Activated CD4-positive, alpha-beta T cell treated with anti-CD3 and anti-CD28 coated beads for 24 hours (primary cell): ENCODE measurements at places on chromosomes 11 and 22.

DNA sequence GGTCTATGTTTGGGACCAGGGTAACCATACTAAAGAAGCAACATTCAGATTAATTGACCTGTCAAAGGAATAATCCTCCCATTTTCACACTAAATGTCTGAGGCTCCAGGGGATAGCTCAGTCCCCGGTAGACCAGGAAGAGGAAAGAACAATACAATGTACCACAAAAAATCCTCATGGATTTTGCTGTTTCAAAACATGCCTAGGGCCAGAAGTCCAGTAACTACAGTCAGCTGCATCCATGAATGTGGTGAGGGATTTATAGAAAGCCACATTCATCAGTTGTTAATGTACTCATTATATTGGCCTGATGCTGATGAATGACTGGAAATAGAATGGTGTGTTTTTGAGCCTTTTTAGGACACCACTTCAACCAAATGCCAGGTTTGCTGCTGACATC, 6.9 kb upstream of the ETS1 start:
- DNase-seq = no peak

- no peak for DNase-seq
These were observed 185.4 kb upstream of the B3GAT1 start for GRCh38 chr11:134597452-134597851.

GRCh38 chr11:71373791-71374454, 74.3 kb downstream of the DHCR7 start:
- DNase-seq = no peak

DNA sequence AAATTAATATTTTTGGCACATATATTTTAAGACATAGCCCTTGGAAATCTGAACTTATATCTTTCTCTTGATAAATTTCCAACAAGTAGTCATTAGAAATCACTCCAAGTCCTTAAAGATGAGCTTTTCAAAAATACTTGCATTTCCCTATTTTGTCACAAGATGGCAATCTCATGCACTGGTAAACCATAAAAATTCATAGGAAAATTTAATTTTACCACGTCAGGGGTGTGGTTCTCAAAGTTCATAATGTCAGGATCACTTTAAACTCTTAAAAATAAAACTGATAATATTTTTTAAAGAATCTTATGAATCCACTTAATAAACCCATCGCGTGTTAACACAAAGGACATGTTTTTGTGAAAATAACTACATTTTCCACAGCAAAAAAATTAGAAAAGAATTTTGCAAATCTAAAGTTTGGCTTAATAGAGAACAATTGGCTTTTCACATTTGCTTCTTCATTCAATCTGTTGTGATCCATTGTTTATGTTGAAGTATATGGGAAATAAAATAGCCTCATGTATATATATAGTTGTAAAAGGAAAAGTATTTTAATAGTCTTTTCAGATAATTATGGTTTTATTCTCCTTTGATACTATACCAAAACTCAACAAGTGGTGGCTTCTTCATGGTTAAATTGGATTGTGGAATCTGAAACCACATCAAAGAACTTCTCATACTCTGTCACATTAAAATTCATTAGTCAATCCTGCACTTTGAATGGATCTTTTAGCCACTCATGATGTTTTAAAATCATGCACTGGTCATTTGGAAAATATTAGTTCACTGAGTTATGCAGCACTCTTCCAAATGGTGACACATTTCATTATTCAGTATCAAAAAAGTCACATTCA, 169.1 kb downstream of the CADM1 start:
- DNase-seq = no peak

DNA sequence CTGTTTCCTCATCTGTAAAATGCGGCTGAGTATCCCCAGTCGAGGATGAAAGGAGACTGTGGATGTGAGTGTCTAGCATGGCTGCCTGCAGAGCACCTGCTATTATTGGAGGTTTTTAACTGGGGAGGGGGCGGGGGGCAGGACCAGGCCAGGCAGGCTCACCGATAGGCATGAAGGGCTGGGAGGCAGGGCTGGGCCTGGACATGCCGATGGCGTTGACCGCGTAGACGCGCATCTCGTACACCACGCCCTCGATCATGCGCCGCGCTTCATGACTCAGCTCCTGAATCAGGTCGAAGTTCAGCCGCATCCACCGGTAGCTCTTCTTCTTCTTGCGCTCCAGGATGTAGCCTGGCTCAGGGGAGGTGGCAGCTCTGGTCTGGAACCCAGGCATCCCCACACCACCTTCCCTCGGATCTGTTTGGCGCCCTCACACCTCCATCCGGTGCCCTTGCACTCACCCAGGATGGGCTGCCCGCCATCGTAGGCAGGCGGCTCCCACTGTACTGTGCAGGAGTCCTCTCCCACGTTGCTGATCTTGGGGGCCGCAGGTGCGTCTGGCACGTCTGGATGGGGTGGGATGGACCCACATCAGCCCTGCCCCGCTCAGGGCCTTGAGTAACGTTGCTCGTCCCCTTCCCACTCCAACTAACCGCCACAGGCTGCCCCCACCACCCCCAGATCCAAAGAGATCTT, 15.1 kb downstream of the MYBPC3 start:
- DNase-seq = no peak
